HCT116 (cell line): ENCODE measurements at places on chromosomes 2 and 18.

DNA sequence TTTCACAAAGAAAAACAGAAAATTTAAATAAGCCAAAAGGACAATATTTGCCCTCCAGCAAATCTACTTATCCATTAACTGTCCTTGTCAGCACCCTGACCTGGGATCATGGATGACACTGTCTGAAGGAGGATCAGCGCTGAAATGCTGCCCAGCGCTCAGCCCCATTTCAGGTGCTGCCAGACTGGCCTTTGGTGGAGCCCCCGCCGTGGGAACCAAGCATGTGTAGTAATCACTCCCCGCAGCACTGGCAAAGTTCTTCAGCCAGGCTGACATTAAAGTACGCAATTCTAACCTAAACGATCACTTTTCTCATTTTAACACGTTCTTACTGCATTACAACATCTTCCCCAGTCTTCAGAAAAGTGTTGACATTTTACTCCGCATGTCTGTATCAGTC, 108.6 kb upstream of the GPC1 start:
- no peak for DNase-seq

GRCh38 chr18:44682201-44682870, 1.6 kb downstream of the SETBP1 start:
- DNase-seq, result no peak

DNA sequence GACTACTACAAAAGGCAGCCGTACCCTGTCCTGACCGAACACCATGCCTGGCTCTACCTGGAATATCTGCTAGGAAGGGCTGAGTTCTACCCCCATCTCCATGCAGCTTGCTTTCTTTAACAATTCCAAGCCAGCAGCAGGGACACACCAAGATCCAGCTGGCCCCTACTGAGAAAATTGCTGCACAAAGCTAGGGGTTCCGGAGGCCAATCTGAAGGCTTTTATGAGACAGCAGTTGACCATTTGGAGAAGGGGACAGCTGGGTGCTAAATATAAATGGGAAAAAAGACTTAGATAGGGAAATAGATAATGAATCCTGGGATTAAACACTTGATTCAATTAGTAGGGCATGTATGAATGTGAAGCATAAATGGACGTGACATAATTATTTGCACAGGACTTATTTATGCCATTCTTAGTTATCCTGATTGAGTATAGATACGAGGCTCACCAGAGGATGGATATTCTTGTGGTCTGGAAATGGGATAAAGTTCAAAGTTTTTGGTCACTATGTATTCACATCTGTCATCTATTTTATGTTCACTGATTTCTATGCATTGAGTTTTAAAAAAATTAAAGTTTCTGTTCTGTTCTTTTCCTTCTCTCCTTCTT, 204.0 kb downstream of the ZNF521 start:
- DNase-seq, result no peak

DNA sequence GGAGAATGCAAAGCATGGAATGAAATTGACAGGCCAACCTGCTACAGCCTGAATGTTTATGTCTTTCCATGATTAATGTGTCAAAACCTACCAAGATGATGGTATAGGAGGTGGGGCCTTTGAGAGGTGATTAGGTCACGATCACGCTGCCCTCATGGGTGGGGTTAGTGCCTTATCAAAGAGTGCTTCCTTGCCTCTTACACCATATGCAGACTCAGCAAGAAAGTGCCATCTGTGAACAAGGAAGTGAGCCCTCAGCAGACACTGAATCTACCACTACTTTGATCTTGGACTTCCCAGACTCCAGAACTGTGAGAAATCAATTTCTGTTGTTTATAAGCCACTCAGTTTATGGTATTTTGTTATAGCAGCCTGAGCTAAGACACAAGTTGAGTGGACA, 147.5 kb upstream of the BCL2L11 start:
- DNase-seq, result no peak

DNA sequence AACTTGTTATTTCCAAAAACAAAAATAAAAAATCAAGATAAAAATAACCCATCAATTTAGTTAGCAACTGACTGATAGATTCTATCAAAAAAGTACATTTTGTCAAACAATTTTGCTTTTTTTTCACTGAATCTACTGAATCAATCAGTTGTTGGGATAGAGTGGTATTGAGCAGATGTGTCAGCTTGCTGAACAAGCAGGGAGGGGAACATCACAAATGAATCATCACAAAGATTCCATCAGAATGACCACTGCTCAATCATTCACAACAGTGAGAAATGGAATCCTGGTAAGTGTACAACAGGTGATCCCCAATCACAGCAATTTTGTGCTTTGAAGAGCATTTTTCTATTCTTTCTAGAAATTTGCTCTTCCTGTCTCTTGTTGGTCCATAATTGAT, 12.3 kb upstream of the SLC14A2 start:
- no peak for DNase-seq

DNA sequence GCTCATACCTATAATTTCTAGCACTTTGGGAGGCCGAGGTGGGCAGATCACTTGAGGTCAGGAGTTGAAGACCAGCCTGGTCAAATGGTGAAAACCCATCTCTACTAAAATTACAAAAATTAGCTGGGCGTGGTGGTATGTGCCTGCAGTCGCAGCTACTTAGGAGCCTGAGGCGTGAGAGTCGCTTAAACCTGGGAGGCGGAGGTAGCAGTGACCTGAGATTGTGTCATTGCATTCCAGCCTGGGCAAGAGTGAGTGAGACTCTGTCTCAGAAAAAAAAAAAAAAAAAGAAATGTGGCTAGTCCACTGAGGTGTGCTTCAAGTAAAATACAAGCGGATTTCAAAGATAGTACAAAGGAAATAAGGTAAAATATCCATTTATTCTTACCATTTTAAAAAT, 46.2 kb downstream of the RBKS start:
- no peak for DNase-seq

GRCh38 chr2:85405201-85406059, 4.7 kb downstream of the CAPG start:
- no peak for DNase-seq
